Hepatocyte (in vitro differentiated cells): ENCODE measurements at places on chromosomes 3 and 15. TPM values are rescaled to one million over a fixed set of nuclear protein-coding genes. Genes with fewer than 3 reads are reported as not detected.

DNA sequence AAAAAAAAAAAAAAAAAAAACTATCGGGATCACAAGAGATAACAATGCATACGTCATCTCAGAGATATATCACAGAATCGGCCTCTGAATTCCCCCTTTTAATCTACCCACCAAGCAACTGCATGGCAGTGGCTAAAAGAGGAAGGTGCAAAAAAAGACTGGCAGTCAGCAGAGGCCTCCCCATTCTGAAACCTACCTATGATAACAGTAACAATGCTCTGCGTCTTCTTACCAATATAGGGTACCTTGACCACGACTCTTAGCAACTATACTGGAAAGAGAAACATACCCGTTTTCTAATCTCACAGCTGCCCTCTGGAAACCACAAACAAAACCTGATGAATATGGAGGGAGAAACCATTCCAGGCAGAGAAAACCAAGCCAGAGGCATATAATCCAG, 106.9 kb downstream of the ULK4 start:
- no peaks in the 10 kb centered on the region for H3K27me3 ChIP-seq
- no peak overlapping the region for H3K27ac ChIP-seq
- no peak overlapping the region for H3K4me3 ChIP-seq
- no peaks in the 10 kb centered on the region for H3K4me1 ChIP-seq

DNA sequence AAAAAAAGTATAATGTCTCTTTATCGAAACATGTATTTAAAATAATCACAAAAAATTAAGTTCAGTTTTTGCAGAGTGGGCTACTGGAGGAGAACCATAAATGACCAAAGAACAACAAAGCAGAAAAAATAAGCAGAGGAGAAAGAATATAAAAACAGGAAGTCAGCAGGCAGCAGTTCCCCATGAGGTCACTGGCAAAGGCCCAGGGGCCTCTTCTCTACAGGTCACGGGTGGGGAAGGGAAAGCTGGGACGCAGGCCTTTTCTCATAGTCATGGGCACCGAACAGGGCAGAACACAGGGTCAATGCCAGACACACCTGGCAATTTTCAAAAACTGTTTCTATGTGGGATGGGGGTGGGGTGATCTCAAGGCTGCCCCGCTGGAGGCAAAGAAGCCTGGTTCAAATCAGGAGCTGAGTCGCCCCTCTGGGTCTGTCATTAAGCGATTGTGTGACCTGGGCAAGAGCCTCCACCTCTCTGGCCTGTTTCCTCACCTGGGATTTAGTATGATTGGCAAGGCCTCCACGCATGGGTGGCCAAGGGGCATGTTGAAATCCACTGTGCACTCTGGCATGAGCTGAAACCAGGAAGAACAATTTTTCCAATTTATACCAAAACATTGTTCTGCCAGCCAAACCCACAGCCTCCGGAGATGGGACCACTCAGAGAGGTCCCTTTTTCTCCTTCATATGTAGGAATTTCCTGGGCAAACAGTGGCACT, 43.8 kb upstream of the UACA start:
- DNase-seq = no peak
- no peak overlapping the region for H3K27ac ChIP-seq

GRCh38 chr15:52994290-52994689, 204.2 kb upstream of the ONECUT1 start:
- no peak for DNase-seq
- H3K27me3 ChIP-seq = no peaks in the 10 kb centered on the region
- no peaks in the 10 kb centered on the region for H3K4me1 ChIP-seq
- no peaks in the 10 kb centered on the region for H3K36me3 ChIP-seq
- no peak overlapping the region for H3K4me3 ChIP-seq
- no peak overlapping the region for H3K27ac ChIP-seq

- no peaks in the 10 kb centered on the region for H3K27me3 ChIP-seq
- peaks cover 31% of the 10 kb centered on the region for H3K4me1 ChIP-seq
- H3K36me3 ChIP-seq = no peaks in the 10 kb centered on the region
- H3K4me3 ChIP-seq = no peak overlapping the region
- H3K27ac ChIP-seq = no peak overlapping the region
Observed at GRCh38 chr15:75031848-75032247, 8.5 kb downstream of the PPCDC start.

DNA sequence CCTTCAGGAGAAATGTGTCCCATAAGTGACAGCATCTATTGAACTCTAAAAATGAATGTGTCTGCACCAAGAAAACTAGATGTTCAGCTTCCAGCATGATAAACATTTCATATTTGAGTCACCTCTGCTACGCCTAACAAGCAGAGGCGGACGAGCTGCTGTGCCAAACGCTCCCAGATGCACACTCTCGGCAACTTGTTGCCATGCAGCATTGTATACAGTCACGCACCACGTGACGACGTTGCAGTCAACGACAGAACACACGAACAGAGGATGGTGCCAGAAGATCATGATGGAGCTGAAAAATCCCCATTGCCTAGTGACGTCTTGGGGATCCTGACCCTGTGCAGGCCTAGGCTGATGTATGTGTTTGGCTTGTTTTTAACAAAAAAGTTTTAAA, 137.5 kb downstream of the XXYLT1 start:
- no peaks in the 10 kb centered on the region for H3K4me1 ChIP-seq
- DNase-seq = no peak
- H3K4me3 ChIP-seq = no peak overlapping the region

DNA sequence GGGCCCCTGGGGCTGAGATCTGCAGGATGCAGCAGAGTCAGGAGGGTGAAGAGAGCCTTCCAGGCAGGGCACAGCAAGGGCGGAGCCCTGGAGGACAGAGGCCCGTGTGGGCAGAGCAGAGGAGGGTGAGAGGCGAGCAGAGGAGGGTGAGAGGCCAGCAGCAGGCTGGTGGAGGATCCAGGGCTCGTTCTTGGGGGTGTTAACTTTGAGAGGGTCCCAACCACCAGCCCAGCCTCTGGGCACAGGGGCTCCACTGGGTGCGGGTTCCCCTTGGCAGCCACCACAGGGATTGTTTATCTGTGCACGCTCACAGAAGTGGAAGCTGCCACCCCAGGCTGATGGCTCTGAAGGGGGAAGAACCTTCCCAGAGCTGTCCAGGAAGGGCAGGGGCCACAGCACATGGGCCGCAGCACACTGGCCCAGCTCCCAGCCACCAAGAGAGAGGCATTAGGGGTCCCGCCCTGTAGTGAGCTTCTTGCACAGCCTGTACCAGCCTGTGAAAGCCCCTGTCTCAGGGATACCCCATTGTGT, 9.3 kb upstream of the PLXND1 start:
- DNase-seq = no peak

The TGM4 gene
- total RNA-seq = 0.43 TPM in 1 of 2 replicates, not detected in the other

The ITGA11 gene
- total RNA-seq = 4.7 and 9.7 TPM in 2 replicates

The SHC4 gene
- 1.00 and 1.2 TPM in 2 replicates for total RNA-seq

The AGBL1 gene
- total RNA-seq = 0.12 TPM in 1 of 2 replicates, not detected in the other
